Activated CD8-positive, alpha-beta memory T cell treated with anti-CD3 and anti-CD28 coated beads, Interleukin-2, amount 50 U/mL, for 4 hours (primary cell): ENCODE measurements at places on chromosomes 7 and 10.

DNA sequence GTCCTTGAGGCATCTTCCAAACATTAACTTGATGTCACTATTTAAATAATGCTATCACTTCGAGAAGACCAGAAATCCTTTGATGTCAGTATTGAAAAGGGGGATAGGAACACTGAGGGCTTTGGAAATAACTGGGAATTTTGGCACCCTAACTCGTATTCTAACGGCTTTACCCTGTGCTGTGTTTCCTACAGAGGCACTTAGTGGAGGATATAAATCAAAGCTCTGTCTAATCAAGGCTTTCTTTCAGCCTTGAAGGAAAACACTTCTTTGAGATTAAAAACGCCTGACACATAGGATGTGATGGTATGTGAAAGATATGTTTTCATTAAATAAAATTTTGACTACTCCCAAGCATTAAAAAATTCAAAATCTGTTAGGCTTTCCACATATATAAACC is 62.3 kb downstream of the CREB5 start:
- DNase-seq = no peak

- no peak for DNase-seq
Observed at GRCh38 chr7:23672033-23672432, 8.0 kb upstream of the FAM221A start.

DNA sequence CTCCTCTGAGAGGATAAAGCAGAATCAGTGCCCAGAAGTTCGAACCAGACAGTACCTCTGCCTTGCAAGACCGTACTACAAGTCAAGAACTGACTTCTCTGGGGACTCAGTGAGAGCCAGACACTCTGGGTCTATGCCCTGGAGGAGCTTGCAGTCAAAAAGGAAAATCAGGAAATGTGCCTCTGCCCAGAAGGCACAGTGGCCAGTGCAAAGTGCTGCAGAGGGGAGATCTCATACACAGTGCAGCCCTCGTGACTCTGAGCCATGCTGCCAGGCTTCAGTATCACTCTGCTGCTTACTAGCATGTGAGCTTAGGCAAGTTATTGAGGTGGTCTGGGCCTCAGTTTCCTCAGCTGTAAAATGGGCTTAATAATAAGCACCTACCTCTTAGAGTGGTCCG is 144.0 kb upstream of the NPY start:
- DNase-seq = no peak

GRCh38 chr10:126119599-126119998 is 223.2 kb downstream of the FANK1 start:
- no peak for DNase-seq

GRCh38 chr7:73701357-73701995 is 18.0 kb downstream of the STX1A start:
- DNase-seq = peak; percentile 37

GRCh38 chr10:80409121-80409520 is 770 bp downstream of the PRXL2A start:
- no peak for DNase-seq

DNA sequence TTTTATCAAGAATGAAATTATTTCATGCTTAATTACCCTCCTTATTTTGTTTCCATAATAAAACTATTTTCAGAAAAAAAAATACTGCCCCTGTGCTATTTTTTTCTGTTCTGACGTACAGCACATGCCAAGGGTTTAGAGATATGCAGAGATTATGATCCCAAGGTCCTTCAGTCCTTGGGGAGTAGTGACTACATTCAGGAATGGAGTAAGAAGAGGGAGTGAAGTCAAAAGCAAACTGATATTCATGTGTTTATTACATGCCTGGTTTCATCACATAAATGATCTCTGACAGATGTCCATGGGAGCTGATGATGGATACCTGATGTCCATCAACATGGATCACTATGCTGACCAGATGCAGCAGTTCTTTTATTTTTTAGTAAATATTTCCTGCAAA is 17.2 kb downstream of the AKAP9 start:
- no peak for DNase-seq

DNA sequence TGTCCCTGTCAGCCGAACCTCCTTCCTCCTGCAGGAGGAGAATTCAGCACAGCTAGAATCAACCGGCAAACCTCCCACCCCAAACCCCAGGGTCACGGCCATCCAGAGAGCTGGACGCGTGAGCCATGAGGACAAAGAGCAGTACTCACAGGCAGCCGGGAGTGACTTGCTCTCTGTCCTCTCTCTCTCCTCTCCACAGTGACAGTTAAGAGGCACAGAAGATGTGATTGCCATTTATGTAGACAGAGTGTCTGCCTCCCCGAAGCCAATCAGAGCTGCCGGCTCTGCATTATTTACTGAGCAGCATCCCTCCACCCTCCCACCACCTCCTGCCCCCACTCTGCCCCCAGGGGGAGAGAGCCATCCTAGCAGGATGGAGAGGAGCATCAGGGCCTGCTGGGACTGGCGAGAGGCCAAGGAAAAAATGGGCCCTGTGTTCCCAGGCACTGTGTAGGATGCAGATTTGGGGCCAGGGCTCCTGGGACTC is 4.3 kb downstream of the DDC start:
- DNase-seq = no peak

- DNase-seq = no peak
Observed at GRCh38 chr7:158353606-158354570, 233.7 kb downstream of the PTPRN2 start.

DNA sequence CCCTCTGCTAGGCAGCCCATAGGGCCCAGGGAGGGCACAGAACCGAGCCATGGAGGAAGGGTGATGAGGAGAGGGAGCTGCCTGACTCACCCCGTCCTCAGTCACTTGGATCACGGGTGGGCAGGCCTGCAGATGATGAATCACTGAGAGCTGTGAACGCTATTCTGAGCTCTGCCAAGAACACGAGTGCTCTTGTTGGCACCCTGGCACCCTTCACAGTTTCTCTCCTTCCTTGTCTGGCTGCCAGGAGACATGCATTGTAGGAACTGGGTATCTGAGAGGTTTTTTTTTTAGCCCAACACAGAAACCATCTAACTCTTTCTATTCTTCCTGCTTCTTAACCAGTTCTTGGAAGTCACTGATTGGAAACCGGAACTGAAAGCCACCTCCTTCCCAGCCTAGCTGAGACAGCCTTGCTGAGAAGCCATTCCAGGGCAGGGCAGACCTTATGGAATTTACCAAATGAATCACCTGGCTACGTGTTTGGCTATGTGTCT is 82.1 kb downstream of the SLC37A3 start:
- DNase-seq = no peak

- DNase-seq = no peak
Observed at GRCh38 chr10:3882855-3883254, 97.8 kb upstream of the KLF6 start.

DNA sequence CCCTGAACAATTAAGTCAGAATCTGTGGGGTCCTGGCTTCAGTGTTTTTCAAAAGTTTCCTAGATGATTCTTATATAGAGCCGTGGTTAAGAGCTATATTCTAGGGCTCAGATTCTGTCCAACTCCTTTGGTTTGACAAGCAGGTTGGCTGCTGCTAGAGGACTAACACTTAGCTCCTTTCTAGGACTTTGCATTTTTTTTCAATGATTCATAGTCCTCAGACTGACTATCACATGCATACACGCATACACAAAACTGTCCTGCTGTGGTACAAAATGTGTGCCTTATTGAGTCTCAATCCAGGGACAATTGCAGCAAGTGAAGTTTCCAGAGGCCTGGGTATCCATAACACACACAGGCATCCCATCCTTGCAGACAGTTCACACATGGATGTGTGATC is 392.0 kb downstream of the NRG3 start:
- no peak for DNase-seq
